ENCODE measurements at places on chromosomes 11 and 22. TPM values are rescaled to one million over a fixed set of nuclear protein-coding genes. Genes with fewer than 3 reads are reported as not detected.
A peak's percentile ranks its signal among the peaks of the same experiment; 100 is the strongest.

GRCh38 chr11:111069066-111069465 is 176.5 kb upstream of the POU2AF2 start:
- DNase-seq = no peak

- DNase-seq = no peak
Measured at GRCh38 chr11:93133488-93134109, 64.2 kb downstream of the SLC36A4 start.

The GRAMD1B gene
- total RNA-seq = 18.0 TPM

GRCh38 chr11:83249972-83250593 is 36.1 kb downstream of the CCDC90B start:
- peak; percentile 68 for DNase-seq

- no peak for DNase-seq
Measured at GRCh38 chr22:32802237-32802765, 796 bp downstream of the TIMP3 start.

The CSNK2A3 gene
- 3.3 TPM for total RNA-seq

The ADAMTS15 gene
- 7.9 TPM for total RNA-seq

DNA sequence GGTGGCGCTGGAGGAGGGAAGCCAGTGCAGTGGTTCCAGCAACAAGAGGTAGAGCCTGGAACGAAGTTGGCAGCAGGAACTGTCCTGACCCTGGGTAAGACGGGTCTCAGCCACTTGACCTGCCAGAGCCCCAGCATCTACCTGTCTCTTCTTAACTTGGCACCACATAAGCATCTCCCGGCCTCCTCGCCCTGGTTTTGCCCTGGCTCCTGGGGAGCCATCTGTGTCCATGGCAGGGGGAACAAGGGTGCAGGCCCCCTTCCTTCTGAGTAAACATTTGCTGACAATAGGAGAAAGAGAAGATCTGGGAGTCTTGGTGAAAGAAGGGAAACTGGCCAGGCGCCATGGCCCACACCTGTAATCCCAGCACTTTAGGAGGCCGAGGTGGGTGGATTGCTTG is 12.8 kb downstream of the P2RY2 start:
- no peak for DNase-seq

DNA sequence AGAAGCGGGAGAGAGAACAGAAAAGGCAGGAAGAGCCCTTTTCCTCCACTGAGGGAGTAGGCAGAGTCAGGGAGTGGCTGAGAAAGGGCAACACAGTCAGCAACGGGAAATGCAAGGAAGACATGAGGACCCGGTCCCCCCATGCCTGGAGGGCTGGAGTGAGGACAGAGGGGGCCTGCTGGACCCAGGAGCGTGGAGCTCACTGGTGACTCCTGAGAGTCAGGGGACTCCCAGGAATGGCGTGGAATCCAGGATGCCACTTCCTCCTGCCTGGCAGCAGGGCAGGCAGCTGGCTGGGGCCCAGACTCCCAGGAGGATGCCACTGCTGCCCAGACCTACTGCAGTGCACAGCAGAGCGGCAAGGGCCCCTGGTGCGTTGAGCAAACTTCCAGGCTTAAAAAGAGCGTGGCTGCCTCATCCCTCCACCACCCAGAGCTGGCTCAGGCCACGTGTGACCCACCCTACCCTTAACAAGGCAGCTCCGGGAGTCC is 11.3 kb downstream of the C11orf21 start:
- DNase-seq = no peak

DNA sequence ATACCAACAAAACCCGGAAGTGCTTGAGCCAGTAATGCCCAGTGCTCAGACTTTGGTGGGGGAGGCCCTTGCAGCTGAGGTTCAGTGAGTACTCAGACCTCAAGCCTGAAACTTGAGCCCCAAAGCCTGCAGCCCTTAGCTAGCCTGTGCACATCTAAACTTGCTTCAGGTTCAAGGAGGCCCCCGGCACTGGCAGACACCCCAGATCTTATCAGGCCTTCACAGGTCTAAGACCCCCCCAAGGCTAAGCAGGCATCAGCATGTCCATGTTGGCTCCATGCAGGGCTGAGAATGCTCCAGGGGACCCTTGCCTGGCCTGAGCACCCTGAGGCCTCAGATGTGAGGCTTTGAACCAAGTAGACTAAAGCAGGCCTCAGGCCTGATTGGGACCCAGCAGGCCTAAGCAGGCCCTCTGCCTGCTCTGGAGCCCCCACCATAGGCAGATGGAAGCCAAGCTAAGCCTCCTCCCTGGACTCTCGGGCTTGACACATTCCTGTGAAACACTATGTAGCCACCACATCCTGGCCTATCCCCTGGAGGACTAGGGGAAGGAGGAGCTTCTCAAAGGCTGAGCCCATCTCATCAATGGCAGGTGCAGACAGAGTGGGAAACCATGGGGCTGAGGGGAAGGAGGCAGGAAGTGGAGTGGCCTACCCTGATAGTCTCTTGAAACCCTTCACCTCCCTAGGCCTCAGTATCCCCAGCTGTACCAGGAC is 1.2 kb upstream of the CASTOR1 start:
- DNase-seq = peak; percentile 76

DNA sequence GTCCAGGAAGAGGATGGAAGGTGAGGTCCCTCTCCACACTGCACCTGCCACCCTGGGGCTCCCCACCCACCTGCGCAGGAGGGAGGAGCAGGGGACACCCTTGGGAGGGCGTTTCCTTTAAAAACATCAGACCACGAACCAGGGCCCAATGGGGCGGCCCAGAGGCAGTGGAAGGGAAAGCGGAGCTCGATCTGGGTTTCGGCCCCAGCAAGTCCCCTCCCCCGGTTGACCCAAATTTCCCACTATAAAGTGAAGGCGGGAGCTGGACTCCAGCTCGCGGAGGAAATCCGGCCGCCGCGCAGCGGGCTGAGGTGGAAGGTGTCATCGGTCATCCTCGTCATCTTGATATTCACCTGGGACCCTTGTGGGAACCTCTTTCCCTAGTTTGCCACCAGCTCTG is 99.3 kb downstream of the WNT7B start:
- no peak for DNase-seq

The MPZL3 gene
- total RNA-seq = 0.10 TPM

DNA sequence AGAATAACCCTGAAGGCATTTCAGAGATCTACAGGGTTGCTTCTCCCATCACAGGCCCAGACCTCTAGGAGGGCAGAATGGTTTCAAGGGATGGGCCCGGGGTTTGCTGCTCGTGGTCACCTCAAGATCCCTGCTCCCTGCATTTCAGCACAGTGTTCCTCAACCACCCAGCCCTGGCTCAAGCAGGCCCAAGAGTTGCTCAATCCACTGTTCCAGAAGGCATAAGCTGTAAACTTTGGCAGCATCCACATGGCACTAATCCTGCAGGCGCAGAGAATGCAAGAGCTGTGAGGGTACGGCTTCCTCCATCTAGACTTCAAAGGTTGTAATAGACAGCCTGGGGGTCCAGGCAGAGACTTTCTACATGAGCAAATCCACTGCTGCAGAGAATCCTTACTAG is 225.0 kb upstream of the UBASH3B start:
- no peak for DNase-seq

The USP28 gene
- total RNA-seq = 49.9 TPM

The SLC37A2 gene
- total RNA-seq = 2.9 TPM

GRCh38 chr11:111633756-111634362 is 31.6 kb downstream of the SIK2 start:
- peak; percentile 44 for DNase-seq

- peak; percentile 67 for DNase-seq
Measured at GRCh38 chr11:94171693-94172440, 43.2 kb downstream of the PANX1 start.

The RBMXL2 gene
- total RNA-seq = not detected

The C11orf87 gene
- total RNA-seq = not detected

The VPS37C gene
- total RNA-seq = 12.1 TPM

GRCh38 chr22:41682033-41682807 is 6.4 kb downstream of the SNU13 start:
- peak; percentile 77 for DNase-seq

The NRXN2 gene
- 0.08 TPM for total RNA-seq

DNA sequence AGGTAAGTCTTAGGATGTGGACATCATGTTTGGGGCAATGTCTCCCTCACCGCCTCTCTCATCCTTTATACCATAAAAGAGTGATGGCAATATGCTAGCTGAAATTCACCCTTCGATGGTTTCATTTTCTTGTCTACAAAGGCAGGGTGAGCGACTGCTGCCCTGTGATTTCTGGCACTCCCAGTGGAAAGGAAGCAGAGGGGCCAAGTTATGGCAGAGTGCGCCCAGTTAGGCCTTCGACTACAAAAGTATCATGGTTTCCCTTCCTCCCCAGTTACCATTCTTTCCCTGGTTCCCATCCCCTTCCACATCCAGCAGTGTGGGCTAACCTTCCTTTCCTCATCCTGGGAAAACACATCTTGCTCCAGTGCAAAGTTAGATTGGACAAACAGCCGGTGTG is 43.8 kb downstream of the SNX19 start:
- no peak for DNase-seq

GRCh38 chr11:77181799-77182541 is 53.9 kb downstream of the MYO7A start:
- DNase-seq = no peak

DNA sequence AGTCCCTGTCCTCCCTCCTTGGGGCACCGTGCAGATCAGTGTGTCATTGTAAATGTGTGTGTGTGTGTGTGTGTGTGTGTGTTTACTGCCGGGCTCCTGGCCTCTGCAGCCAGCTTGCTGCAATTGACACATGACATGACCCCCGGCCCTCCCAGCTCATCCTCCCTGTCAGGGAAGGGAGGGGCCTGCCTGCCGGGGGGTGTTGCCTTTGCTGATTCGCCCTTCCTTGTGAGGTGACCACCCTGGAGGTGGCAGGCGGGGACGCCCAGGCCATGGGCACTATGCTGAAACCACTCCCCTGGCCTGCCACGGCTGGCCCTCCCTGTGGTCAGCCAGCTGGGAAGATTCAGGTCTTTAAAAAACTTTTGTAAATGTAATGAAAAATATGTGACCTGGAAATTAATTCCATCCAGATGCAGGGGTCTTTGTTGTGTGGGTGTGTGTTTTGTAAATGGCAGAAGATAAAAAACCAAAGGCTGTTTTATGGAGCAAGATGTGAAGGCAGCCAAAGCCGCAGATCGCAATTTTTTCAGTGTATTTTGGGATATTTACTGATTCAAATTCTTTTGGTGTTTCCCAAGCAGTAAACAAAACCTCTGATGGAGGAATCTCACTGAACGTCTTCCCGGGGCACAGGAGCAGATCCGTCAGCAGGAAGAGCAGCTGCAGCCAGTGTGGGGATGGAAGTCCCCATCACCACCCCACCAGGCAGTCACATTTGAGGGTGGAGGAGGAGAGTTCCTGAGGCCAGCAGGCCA is 23.2 kb downstream of the SHISAL1 start:
- no peak for DNase-seq

GRCh38 chr11:115579181-115579825 is 75.1 kb upstream of the CADM1 start:
- no peak for DNase-seq

The PPME1 gene
- 52.7 TPM for total RNA-seq
